SK-MEL-5 (cell line): ENCODE measurements at places on chromosomes 7 and 10. TPM values are rescaled to one million over a fixed set of nuclear protein-coding genes. Genes with fewer than 3 reads are reported as not detected.

The PNLIPRP2 gene
- total RNA-seq = 0.34 and 0.37 TPM in 2 replicates

The PLEKHS1 gene
- not detected in 2 replicates for total RNA-seq

The CAV1 gene
- 18.2 and 18.5 TPM in 2 replicates for total RNA-seq

The SPDYE16 gene
- not detected in 2 replicates for total RNA-seq

The DPP6 gene
- total RNA-seq = 0.87 and 1.2 TPM in 2 replicates

The PRPS1L1 gene
- not detected in 2 replicates for total RNA-seq

The NRCAM gene
- total RNA-seq = 19.2 and 22.8 TPM in 2 replicates

The SORCS3 gene
- 0.03 and 0.05 TPM in 2 replicates for total RNA-seq

The DYDC2 gene
- 0.16 and 0.24 TPM in 2 replicates for total RNA-seq

The PPP1R17 gene
- not detected in 2 replicates for total RNA-seq

The AFAP1L2 gene
- 0.37 and 1.0 TPM in 2 replicates for total RNA-seq

The C10orf90 gene
- 78.1 and 89.9 TPM in 2 replicates for total RNA-seq

The ELMO1 gene
- 0.45 and 1.4 TPM in 2 replicates for total RNA-seq

The GSTO2 gene
- 0.90 and 1.2 TPM in 2 replicates for total RNA-seq

The CUZD1 gene
- 0.18 TPM in 1 of 2 replicates, not detected in the other for total RNA-seq

The CPA2 gene
- not detected in 2 replicates for total RNA-seq

The ZNF488 gene
- not detected in 2 replicates for total RNA-seq

The EBLN1 gene
- total RNA-seq = 0.13 and 0.26 TPM in 2 replicates

The AGAP5 gene
- total RNA-seq = 2.0 and 2.3 TPM in 2 replicates

The TMEM270 gene
- total RNA-seq = not detected in 2 replicates

The RADIL gene
- 24.3 and 25.3 TPM in 2 replicates for total RNA-seq

The NXPH1 gene
- total RNA-seq = not detected in 2 replicates

The ERVW-1 gene
- not detected in 2 replicates for total RNA-seq

The MEST gene
- total RNA-seq = not detected in 2 replicates

The ATRNL1 gene
- 41.9 and 43.6 TPM in 2 replicates for total RNA-seq

The PALD1 gene
- 1.8 and 2.0 TPM in 2 replicates for total RNA-seq

The RBAK gene
- 14.3 and 15.4 TPM in 2 replicates for total RNA-seq

The HACD1 gene
- 24.2 and 25.3 TPM in 2 replicates for total RNA-seq

The VWA2 gene
- not detected in 2 replicates for total RNA-seq

The TMEM176B gene
- 0.63 and 1.4 TPM in 2 replicates for total RNA-seq

The HOXA9 gene
- not detected in 2 replicates for total RNA-seq

The OIT3 gene
- total RNA-seq = not detected in 2 replicates

The TMEM26 gene
- total RNA-seq = not detected in 2 replicates

The RBM20 gene
- 1.0 and 1.2 TPM in 2 replicates for total RNA-seq

The LIPF gene
- not detected in 2 replicates for total RNA-seq

The CC2D2B gene
- total RNA-seq = not detected in 2 replicates

The UCMA gene
- total RNA-seq = not detected in 2 replicates

The UPK3BL2 gene
- total RNA-seq = 1.8 and 2.3 TPM in 2 replicates

The FBXL13 gene
- total RNA-seq = 3.2 and 3.4 TPM in 2 replicates

The LBX1 gene
- total RNA-seq = not detected in 2 replicates

The STRIP2 gene
- total RNA-seq = 12.1 and 12.2 TPM in 2 replicates

The EPDR1 gene
- total RNA-seq = 38.7 and 42.3 TPM in 2 replicates
